Type B pancreatic cell (in vitro differentiated cells): ENCODE measurements at places on chromosomes 3 and 15.

DNA sequence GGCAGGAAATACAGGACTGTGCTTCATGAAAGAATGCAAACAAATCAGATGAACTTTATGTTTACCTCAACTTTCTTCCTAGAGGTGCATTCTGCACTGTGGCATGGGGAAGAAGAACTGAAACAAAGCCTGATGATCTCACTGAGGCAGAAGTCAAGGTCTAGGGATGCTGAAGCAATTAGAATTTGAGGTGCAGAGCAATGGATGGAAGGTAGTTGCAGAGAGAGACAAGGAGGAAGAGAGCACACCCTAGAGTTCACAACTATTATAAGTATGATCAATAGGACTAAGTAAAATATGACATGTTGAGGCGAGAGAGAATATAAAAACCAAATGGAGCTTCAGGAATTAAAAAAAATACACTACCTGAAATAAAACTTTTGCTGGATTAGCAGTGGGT is 420.1 kb downstream of the EDEM1 start:
- no peak for DNase-seq

GRCh38 chr3:7484636-7485035 is 623.7 kb downstream of the GRM7 start:
- no peak for DNase-seq

- DNase-seq: no peak
Measured at GRCh38 chr3:115448851-115449250, 174.5 kb upstream of the GAP43 start.

- DNase-seq: no peak
Measured at GRCh38 chr3:68163062-68163461, 508.6 kb upstream of the SUCLG2 start.

GRCh38 chr3:184338511-184338945 is 1.1 kb downstream of the FAM131A start:
- peak; percentile 82 for DNase-seq

DNA sequence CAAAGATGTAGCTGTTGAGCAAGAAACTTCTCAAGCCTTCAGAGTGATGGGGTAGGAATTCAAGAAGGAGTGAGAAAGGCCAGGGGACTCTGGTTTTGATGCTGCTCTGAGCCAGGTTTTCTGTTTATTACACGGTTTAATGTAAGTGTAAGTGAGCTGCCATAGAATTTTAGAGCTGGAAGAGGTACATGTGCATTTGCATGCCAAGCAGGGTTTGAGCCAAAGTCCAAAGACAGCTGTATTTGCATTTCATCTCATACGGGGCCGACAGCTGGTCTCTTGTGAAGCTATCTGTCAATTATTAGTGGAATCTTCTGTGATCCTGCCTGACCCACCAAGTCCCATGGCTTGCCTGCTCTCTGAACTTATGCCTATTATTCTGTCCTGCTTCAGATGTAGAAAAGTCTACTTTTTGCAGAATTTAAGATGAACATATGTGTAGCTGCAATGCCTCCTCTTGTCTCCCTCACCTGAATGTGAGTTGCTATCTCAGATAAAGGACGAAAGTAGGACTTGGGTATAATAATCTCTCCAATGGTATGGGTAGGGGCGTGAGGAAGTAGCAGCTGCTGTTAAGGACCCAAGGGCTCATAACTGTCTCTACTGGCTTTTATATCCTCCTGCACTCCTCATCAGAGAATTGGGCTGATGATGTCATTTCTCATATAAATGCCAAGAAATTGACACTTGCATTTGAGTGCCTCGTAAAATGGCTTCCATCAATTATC is 160.0 kb downstream of the SQOR start:
- DNase-seq: no peak

DNA sequence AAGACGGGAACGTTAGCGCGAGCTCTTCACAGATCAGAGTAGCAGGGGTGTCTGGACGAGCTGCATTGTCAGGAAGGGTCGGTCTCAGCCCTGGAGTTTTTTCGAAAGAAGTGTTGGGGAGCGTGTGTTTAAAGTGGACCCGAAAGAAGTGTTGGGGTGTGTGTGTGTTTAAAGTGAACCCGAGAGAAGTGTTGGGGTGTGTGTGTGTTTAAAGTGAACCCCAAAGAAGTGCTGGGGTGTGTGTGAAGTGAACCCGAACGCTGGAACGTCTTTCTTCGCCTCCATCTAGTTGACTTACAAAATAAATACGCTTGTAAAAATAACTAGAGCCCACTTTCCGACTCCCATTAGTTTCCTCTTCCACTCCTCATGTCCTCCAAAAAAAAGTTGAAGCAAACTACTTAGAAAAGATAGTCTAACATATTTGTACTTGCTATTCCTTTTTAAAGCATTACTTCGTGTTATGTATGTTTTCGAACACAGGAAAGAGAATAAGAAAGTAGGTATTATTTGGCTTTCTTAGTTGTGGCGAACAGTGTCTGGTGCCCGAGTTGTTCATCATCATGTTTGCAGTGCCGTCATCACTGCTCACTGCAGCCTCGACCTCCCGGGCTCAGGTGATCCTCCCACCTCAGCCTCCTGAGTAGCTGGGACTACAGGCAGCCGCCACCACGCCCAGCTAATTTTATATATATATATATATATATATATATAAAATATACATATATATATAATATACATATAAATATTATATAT is 1.0 kb downstream of the LRCH3 start:
- DNase-seq: no peak

GRCh38 chr15:98127586-98127985 is 167.1 kb downstream of the ARRDC4 start:
- no peak for DNase-seq

DNA sequence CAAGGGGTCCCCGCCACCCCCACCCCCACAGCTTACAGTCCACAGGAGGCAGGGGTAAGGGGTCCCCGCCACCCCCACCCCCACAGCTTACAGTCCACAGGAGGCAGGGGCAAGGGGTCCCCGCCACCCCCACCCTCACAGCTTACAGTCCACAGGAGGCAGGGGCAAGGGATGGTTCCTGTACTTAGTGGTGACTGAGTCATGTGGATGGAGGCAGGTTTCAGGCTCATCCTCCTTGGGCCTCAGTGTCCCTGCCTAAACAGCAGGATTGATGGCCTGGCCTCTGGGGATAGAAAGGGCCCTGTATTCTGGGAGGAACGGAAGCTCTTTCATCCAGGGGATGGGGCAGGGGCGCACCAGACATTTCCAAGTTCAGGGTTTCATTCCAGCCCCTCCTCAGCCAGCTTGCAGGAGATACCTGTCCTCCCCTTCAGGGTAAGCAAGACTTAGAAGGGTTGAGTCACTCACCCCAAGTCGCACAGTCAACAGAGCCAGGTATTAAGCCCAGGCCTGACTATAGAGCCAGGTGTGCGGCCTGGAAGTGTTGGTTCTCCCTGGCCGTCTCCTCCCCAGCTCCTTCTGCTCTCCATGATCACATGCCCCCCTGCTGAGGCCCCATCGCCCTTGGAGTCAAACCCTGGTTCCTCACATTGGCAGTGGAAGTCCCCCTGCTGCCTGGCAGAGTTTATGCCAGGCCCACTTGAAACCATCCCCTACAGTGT is 12.5 kb downstream of the CSK start:
- no peak for DNase-seq

- no peak for DNase-seq
Measured at GRCh38 chr15:47431501-47431900, 285.8 kb upstream of the SEMA6D start.

GRCh38 chr3:39531665-39532064 is 64.2 kb downstream of the MOBP start:
- DNase-seq: no peak

DNA sequence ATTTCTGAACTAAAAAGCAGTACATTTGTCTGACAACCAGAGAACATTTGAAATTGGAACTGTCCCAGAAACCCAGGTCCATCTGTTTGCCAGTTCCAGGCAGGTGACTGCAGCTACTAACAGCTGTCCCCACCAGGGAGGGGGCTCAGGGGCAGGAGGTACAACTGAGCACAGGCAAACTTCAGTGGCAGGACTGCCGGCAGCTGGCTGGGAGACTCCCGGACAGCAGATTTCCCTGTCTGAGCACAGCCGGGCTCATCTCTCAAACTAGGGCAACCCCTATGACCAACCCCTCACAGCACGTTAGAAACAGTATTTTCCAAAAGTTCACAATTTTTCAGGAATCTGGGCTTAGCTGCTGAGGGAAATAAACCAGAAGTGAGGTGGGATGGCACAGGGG is 88.8 kb downstream of the MEGF11 start:
- DNase-seq: no peak

- no peak for DNase-seq
Measured at GRCh38 chr3:118785415-118785814, 249.2 kb downstream of the IGSF11 start.

DNA sequence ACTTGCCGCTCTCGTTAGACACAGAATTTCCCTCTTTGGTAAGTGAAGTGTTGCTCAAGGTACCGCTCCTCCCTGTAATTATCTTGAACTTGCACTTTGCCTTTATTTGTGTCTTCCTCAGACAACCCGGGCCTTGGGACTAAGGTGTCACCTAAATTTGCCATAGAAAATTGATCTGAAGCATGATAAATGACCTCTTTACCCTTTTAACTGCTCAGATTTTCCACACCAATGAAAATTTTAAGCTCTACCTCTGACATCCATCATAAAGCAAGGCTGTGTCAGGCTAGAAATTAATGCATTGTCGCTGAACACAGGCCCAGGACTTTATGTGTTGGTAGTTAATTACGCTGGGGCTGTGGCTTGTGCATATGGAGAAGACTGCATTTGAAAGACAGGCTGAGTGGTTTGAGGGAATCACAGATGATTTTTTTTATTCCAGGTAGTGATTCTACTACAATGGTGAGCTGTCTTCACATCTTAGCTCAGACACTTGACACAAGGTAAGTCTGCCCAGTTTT is 199.6 kb upstream of the CHRM5 start:
- no peak for DNase-seq

DNA sequence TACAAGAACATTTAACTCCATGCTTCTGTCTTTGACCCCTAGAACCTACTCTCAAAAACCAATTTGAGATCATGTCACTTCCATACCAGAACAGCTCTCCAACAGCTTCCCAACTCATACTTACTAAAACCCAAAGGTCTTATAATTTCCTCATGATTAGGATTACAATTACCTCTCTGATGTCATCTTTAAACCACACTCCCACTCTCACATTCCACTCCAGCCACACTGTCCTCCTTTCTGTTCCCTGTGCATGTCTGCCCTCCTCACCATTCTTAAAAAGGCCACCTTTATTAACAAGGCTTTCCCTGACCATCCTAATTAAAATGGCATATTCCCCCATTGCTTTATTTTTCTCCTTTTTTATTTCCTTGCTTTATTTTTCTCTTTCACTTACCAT is 18.9 kb downstream of the PHC3 start:
- DNase-seq: no peak
